Stimulated activated CD4-positive, alpha-beta T cell treated with anti-CD3 and anti-CD28 coated beads, Interleukin-12 subunit alpha, Interleukin-12 subunit beta, amount 100 ng/mL, for 48 hours (primary cell): ENCODE measurements at places on chromosomes 7 and 10.

DNA sequence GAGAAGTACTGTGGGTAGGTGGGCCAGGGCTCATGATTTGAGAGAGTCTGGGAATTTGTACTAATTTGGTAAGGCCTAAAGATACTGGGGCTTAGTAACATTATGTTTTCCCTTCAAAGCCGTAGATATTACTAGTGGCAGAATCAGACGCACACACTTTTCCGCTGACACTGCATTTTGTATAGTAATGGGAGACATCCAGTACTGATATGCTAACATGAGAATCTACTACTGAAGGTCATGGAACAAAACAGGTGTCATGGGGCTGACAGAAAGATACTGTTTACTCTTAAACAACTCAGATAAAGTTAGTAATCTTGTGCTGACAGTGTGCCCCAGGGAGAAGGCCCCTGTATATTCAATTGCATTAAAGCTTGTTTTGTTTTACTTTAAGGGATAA is 11.1 kb upstream of the GIMAP7 start:
- no peak for DNase-seq

DNA sequence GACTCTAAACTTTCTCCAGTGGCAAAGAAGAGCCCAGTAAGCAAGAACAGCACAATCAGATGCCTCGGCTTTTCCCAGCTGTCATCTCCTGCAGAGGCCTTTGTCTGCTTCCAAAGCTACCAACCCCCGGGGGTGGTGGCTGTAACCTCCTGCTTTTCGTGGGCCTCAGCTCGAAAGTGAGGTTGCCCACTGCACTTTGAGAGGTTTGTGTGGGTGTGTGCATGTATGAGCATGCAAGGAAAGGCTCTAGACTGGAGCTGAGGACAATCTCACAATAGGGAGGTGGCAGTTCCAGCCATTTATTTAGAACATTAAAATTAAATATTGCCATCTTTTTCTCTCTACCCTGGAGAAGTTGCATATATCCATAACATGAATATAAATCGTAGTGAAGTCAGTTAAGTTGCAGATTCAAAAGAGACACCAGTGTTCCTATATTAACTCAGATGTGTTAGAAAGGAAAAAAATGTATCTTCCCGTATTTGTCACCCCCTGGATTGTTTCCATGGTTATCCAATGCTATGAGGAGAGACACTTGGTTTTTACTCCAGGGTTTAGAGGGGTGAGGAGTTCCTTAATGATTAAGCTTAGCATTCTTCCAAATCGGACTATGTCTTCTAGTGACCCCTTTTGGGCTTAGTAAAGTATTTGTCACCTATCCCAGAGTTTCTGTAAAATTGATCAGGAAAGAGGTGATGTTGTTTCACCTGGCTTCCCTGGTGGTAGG is 781.1 kb downstream of the INHBA start:
- DNase-seq: no peak

- no peak for DNase-seq
Observed at GRCh38 chr10:33377658-33378025, 43.2 kb upstream of the NRP1 start.

DNA sequence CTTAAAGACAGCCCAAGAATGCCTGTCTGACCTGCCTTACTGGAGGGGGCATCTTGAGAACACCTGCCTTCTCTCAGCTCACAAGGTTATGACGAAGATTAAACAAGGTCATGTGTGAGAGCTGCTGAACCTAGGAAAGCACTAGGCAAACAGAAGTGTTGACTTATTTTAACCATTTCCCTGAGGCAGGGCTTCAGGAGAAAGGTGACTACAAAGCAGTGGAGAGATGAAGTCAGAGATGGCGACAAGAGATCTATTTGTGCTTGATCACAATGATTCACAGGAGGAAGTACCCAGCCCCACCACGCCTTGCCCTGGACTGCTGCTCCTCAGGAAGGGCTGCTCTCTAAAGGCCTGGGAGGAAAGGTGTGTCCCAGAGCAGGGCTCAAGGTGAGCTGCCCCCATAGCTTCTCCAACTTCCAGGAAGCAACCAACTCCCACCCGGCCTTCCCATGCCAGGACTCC is 27.8 kb downstream of the STN1 start:
- no peak for DNase-seq

GRCh38 chr10:27815261-27815660 is 69.6 kb upstream of the MKX start:
- DNase-seq: no peak

DNA sequence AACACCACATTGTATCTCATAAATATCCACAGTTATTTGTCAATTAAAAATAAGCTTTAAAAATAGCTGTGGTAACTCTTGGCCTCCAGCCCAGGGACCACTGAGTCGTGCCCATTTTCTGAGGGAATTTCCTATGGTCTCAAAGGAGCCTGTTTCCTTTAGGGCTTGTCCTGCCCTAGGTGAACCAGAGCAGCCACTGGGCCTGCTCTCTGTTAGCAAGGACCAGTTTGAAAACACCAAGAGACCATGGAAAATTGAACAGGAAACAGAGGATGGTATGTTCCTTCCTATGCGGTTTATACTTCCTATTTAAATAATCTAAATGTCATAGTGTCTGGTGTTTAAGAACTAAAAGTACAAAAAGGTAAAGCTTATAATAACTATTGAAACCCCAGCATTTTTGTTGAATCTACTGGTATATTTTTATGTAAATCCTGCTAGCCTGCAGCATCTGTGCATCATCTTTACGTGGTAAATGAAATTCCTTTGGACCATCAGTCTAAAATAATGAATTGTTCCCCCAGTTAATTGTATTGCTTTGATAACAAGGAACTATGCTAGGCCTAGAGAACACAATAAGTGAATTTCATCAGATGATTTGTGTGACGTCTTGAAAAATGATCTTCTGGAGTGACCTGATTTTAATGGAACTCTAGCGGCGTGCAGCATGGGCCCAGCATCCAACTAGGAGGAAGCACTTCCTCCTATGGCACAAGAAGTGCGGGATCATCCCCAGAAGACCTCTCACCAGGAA is 333.7 kb downstream of the GFRA1 start:
- no peak for DNase-seq
